ENCODE measurements at places on chromosomes 13 and 19.

DNA sequence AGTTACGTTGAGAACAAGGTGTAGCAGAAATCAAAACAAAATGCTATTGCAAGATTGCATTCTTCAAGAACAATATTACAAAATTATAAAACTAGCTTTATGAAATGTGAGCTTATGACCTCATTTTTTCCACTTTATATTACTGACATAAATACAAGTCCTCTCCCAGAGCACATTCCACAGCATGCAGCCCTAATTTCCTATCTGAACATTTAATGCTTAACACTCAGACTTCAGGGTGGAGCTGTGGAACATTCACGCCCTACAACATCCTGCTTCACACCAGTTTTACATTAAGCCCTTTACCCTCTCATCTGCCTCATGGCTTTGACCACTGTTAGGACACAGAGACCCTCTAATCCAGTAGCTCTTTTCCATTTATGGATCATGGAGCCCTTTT lies 65.5 kb downstream of the EPSTI1 start:
- no peak for DNase-seq

GRCh38 chr19:46404055-46404752 lies 9.2 kb downstream of the CCDC8 start:
- DNase-seq, result peak; percentile 77

DNA sequence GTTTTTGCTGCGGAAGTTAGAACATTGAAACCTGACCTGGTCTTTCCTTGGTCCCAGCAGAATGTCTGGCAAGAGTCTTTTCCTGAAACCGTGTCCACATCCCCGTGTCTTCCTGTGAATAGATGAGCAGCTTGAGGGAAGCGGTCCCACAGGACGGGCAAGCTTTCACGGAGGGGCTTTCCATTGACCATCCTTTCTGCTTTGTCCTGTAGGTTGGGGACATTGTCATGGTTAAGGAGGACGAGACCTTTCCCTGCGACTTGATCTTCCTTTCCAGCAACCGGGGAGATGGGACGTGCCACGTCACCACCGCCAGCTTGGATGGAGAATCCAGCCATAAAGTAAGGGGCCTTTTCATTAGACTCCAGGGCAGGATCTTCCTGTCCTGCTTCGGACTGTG lies 126.0 kb downstream of the ATP11A start:
- no peak for DNase-seq

DNA sequence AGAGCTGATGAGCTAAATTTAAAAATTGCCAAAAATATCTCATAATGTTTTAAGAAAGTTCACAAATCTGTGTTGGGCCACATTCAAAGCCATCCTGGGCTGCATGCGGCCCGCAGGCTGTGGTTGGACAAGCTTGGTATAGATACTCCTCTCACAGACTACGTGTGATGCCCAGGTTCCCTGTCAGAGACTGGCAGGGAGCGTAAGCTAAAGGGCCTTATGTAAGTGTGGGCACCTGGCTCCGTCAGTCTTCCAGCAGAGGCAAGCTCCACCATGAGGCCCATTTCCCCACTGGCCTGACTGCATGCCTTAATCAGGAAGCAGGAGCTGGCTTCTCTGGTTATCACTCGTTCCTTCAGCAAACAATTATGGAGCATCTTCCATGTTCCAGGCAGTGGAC lies 200.2 kb downstream of the FOXO1 start:
- no peak for DNase-seq

GRCh38 chr13:77692746-77693448 lies 4.6 kb upstream of the SLAIN1 start:
- no peak for DNase-seq

- no peak for DNase-seq
Measured at GRCh38 chr13:44078806-44079376, 199.2 kb downstream of the LACC1 start.

- DNase-seq, result no peak
Measured at GRCh38 chr13:51050021-51050830, 60.8 kb downstream of the C13orf42 start.

DNA sequence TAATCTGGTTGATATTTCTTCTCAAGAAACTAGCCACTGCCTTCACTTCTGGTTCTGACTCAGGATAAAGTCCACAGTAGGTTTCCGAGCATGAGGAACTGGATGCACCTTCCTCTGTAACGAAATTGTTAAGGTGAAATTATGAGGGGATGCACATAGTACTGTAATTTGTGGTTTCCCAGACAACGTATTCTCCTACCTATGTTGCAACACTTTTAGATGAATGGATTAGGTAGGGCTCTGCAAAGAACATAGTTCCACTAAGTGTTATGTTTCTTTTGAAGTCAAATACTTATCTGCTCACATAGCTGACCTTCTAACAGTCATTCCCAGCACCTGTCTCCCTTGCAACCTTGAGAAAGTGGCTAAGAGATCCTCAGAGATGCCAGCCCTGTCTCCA lies 5.7 kb upstream of the ZC3H13 start:
- DNase-seq, result no peak

GRCh38 chr19:33758541-33759013 lies 38.1 kb upstream of the KCTD15 start:
- no peak for DNase-seq

- DNase-seq, result no peak
Measured at GRCh38 chr13:32660227-32660626, 74.0 kb downstream of the PDS5B start.

DNA sequence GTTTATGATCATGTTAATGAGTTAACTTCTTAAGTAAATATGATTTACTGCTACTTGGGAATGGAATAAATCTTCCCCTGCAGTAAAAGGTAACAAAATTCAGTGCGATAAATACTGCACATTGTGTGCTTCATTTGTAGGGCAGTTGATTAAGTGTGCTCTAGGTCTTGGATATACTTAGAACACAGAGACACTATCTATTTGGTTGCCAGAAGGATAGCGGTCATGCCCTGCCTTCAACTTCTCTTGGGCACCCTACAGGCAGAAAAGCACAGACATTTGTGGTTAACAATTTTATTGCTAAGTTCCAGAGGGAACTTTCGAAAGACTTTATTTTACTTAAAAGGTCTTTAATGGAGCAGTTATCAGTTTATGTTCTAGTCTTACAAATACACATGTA lies 605.8 kb downstream of the PCDH9 start:
- no peak for DNase-seq

DNA sequence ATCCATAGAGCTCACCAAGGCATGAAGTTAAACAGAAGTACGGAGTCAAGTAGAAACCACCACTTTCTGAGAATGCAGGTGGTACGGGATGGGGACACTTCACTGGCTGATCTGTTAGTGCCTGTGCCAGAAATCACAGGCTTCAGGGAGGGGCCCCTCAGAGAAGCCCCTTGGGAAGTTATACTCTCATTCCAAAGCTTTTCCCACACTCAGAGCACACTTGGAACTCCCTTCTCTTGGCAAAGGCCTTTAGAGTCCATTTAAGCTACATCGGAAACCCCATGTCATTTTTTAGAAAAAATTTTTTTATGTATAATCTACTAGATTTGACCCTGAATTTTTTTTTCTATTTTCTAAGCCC lies 80.7 kb upstream of the WASF3 start:
- DNase-seq, result no peak

GRCh38 chr13:99276706-99277105 lies 18.5 kb upstream of the GPR18 start:
- DNase-seq, result no peak

DNA sequence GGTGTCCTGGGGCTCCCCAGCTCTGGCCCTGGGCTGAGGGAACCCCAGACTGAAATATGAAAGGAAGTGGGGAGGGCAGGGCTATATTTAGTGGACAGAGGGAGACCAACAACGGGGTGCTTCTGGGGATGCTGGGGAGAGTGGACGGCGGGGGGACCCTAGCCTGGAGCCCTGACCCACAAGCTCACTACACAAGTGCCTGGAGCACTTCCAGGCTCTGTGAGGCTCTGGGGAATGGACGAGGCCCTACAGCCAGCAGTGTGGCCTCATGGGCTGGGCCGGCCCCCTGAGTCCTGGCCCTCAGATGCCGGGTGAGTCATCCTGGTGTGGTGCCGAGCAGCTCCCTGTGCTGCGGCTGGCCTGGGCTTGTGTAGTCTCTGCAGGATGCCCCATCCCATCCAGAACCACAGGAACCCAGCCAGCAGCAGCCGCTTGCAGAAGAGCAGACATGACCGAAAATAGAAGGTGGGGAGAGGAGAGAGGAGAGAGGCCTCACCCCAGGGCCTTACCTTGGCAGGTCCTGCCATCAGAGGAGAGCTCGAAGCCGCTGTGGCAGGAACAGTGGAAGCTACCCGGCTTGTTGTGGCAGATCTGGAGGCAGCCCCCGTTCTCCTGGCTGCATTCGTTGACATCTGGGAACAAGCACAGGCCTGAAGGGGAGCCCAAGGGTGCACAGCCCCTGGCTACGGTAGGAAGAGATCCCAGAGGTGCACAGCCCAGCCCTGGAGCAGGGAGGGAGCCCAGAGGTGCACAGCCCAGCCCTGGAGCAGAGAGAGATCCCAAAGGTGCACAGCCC lies 26.1 kb downstream of the GAS6 start:
- DNase-seq, result peak; percentile 96

- no peak for DNase-seq
Measured at GRCh38 chr13:50732712-50733111, 110.8 kb downstream of the DLEU7 start.

DNA sequence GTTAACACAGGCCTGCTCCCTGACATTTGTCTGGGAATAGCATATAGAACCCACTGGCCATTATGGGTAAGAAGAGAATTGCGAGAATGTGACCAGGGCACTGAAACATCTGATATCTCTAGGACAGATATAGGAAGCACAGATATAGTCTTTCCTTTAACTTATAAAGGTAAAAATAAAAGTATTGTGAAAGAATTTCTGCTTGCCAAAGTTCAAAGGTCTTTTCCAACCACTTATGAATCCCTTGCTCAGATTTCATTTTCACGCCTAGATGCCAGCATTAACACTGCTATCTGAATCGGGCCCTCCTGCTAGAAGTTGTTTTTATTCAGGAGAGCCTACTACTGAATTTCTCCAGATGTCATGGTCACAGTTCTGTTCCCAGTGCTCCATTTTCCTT lies 27.7 kb downstream of the BBC3 start:
- DNase-seq, result no peak

DNA sequence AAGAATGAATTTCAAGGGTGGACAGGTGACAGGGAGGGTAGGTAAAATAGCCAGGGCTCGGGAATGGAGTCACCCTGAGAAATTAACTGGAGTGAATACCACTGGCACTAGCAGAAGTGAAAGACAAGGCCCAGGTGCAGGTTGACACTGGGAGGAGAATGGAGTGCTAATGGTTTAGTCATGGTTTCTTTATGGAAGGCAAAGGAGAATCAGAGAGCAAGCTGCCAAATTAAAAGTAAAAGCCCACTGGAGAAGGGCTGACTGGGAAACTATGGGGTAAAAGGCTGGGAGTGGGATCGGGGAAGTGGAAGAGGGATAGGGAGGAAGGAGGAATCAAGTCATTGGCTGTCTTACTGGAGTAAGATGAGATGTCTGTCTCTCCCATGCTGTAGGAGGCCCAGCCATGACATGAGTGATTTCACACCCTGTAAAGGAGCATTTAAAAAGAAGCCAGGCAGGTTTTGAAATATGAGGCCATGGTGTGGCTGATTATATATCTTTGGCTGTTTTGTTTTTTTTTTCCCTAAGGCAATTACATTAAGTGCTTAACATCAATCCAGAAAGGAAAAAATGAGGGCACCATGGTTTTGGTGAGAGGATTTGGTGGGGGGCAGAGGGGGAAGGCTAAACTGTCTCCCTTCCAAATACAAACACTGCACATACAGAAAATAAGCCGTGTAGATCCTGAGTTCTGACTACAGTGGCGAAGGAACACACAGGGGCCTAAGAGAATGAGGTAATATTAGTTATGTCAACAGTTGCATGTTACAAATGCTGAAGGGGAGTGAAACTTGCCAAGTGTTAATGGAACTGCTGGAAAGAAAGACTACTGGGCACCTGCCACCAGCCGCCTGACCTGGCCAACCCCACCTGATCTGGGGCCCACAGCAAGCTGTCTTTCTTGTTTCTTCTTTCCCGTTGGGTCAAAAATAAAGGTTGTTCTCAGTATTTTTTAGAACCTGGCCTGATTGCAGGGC lies 183.5 kb upstream of the TSC22D1 start:
- no peak for DNase-seq

- DNase-seq, result no peak
Measured at GRCh38 chr19:55082020-55082851, 6.6 kb downstream of the EPS8L1 start.

- peak; percentile 77 for DNase-seq
Measured at GRCh38 chr13:45879666-45880065, 28.1 kb upstream of the SIAH3 start.

- no peak for DNase-seq
Measured at GRCh38 chr13:29888306-29888705, 37.9 kb upstream of the UBL3 start.

- DNase-seq, result peak; percentile 90
Measured at GRCh38 chr19:38209671-38210457, 14.2 kb downstream of the DPF1 start.

DNA sequence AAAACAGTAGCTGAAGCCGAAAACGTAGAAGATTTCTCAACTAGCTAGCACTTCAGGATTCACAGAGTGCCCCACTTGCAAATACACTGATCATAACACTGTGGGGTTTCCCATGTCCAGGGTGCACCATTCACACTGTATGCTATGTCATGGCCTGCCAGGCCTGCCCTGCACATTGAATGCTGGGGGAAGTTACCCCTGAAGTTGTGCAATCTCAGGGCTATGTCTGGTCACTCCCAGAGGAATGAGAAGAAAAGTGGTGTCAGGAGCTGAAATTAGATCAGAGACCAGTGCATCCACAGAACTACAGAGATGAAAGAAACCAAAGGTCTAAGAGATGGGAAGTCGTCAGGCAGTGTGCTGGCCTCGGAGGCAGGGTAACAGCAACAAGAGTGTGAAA lies 196.8 kb downstream of the RAP2A start:
- no peak for DNase-seq

GRCh38 chr19:4054441-4055208 lies 12.1 kb downstream of the ZBTB7A start:
- DNase-seq, result peak; percentile 61

GRCh38 chr13:98827449-98827848 lies 75.0 kb upstream of the SLC15A1 start:
- DNase-seq, result no peak
